ENCODE measurements at places on chromosomes 4 and X.
A peak's percentile ranks its signal among the peaks of the same experiment; 100 is the strongest.

DNA sequence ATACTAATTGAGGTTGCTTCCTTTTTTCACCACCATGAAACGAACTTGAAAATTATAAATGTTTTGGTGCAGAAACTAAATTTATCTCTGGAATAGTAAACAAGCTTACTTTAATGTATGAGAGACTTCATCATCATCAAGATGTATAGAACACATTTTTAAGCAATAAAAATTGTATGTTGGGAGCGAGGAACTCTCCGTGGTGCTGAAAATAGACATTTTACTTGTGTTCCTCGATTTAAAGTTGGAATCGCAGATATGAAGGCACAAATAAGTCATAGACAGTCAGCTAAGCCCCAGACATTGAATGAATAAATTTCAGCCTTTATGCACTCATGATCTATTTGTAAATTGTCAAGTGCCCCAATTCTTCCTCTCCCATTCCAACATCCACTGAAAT is 310.7 kb downstream of the STK32B start:
- DNase-seq, result no peak

GRCh38 chr4:112284662-112285411 is 867 bp downstream of the TIFA start:
- peak; percentile 11 for DNase-seq

DNA sequence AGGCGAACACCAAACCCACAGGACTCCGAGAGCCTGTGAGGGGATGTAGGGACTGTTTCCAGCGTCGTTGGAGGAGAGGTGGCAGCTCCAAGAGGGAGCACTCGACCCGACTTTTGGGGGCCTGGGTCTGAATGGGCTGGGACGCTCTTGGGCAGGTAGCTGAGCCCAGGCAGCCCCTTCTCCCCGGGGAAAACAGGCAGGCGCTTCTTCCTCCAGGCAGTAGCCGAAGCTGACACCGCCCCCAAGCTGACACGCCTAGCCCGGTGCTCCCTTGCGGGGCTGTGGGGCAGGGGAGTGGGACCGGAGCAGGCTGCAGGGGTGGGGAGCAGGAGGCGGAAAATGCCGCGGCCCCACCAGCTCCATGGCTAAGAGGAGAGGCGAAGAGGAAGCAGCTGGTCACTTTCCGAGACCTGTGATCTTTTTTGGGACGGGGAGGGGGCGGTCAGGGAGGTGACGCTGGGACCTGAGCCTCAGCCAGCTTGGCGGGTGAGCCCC is 4.2 kb downstream of the NKX1-1 start:
- no peak for DNase-seq

DNA sequence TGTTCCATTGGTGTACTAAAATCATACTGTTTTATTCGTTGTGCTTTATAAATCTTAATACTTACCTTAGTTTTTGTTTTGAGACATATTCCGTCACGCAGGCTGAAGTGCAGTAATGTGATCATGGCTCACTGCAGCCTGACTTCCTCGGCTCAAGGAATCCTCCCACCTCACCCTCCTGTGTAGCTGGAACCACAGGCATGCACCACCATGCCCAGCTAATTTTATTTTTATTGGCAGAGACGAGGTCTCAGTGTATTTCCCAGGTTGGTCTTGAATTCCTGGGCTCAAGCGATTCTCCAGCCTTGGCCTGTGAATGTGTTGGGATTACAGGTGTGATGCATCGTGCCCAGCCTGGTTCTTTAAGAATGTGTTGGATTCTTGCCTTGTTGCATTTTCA is 24.4 kb upstream of the DCK start:
- no peak for DNase-seq

DNA sequence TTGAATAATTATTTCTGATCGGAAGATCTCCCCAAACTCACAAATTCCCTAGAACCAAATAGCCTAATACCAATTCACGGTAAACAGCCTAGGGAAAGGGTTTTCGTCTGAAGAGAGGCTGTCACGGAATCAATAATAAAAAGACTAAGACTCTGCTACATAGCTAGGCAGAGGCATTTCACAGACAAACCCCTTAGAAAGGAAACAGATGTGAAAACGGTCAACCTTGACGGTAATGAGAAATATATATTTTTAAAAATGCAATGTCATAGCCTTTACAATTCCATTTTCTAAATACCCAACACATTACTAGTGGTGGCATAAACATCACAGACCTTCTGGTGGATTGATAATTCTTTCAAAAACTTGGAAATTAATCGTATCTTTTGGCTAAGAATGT is 28.4 kb downstream of the PROM1 start:
- DNase-seq, result no peak

GRCh38 chr4:27082776-27083175 is 222.1 kb downstream of the STIM2 start:
- no peak for DNase-seq

GRCh38 chr4:75948822-75949444 is 8.1 kb upstream of the NAAA start:
- no peak for DNase-seq

DNA sequence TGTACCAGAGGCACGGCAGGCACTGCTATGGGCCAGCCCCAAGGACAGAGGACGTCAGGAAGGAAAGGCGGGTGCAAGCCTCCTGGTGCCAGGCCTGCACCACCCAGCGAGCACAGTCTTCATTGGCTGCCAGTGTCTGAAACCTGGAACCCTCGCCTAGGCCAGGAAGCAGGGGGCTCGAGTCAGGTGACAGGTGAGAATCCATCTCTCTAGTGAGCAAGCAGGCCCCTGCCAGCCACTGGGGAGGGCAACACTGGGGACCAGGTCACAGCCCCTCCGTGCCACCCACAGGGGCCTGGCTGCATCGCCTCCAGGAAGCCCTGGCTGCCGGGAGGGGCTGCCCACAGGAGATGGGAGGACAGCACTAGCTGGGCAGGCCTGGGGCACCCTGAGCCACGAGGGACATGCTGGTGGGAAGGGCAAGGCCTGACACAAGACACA is 6.9 kb upstream of the HAUS3 start:
- no peak for DNase-seq

- DNase-seq, result no peak
Observed at GRCh38 chrX:108219949-108220601, 128.5 kb downstream of the ATG4A start.

DNA sequence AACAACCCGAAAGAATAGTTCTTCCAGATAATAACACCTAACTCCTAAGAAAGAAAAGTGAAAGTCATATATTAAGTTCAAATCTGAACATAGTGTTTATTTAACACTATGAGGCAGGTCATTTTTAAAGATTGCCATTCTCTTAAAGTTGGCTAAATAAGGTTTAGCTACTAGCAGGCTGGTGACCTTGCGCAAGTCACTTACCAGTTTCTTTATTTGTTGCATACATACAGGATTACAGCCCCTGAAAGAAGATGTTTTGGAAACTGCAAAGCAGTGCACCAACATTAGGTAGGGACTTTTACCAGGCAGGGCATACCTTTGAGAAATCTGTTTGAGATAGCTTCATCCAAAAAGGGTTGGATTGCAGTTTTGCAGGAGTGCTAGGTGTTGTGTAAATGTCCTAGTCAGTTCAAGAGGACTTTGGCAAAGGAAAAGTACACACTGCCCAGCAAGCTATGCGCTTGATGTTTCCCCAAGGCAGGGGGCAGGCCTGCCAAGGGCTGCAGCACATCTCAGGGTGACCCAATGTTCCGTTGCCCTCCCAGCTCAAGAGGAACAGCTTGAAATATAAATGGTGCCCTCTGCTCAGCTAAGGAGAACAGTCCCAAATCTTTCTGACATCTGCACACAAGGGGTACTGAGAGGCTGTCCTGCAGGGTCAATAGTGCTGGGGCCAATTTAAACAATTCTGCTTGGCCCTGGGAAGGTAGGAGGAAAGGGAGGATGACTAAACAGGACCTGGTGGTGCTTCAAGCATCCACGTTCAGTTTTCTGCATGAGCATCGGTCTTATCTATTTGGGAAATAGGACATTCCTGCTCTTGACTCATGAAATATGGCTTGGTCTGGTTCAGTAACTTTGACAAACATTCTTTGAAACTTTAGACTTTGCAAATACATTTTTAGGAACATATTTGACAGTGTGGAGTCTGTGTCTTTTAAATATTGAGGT is 130.8 kb downstream of the COL4A6 start:
- no peak for DNase-seq

DNA sequence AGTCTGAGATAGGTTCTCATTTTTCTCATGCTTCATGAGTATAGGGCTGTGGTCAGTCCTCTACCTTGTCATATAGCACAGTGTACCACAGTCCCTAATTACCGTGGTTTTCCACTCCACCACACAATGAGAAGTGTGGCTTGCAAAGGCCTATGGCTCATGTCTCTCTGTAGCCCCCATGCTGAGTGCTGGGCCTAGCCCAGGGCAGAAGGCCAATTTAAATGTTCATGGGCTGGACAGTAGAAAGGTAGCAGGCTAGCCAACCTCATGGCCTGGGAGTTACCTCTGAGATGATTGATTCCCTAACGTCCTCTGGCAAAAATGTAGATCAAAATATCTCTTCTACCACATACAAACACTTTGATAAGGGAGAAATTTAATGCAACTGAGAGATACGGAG is 222.5 kb downstream of the AFF2 start:
- no peak for DNase-seq

DNA sequence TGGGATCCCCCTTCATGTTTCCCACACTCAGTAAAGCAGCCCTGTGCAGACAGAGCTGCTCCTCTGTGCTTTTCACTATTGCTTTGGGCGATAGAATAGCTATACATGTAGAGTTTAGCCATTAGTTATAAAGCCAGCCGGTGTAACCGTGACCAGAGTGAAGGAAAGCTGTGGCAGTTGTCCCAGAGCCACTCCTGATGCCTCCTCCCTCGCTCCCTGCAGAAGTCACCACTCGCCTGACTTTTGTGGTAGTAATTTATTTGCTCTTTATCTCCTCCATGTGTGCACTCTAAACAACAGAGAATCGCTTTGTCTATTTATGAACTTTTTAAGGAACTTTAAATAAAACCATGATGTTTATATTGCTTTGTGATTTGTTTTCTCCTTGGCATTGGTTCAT is 41.8 kb upstream of the WWC2 start:
- peak; percentile 41 for DNase-seq

GRCh38 chr4:114866901-114867670 is 246.3 kb downstream of the NDST4 start:
- no peak for DNase-seq

GRCh38 chr4:40301603-40302002 is 33.5 kb upstream of the CHRNA9 start:
- no peak for DNase-seq

- DNase-seq, result no peak
Observed at GRCh38 chrX:49879656-49880277, 483 bp downstream of the USP27X start.

- no peak for DNase-seq
Observed at GRCh38 chr4:123776267-123776666, 379.7 kb downstream of the SPRY1 start.

- peak; percentile 50 for DNase-seq
Observed at GRCh38 chr4:100657187-100657586, 139.4 kb upstream of the EMCN start.

DNA sequence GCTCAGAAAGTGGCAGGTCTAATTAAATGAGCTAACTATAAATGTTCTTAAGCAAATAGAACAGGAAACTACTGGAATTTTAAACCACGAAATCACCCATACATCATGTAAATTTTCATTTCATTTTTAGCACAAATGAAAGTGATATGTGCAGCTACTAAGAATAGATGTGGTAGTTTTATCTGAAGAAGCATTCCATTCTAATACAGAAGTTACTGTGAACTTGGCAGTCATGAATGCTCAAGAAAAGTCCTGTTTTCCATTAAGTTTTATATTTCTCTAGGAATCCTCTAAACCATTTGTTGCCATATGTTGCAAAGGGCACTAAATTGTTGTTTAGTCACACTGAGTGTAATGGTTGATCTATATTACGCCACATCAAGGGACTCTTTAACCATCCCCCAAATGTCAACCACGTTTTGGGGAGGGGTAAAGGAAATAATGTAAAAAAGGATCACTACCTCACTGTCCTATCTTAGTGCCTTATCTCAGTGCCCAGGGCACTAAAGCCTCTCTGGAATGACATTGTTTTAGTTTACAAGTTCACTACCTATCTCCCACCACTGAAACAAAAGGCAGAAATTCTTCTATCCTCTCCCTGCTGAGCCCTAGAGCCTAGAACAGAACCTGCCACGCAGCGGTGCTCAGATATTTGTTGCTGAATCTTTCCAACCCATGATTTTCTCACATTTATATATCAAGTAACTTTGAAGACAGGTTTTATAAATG is 118.0 kb downstream of the SHISA3 start:
- no peak for DNase-seq

Data from foreskin melanocyte (primary cell).